ENCODE measurements at places on chromosomes 11 and 22.

- no peak for DNase-seq
Measured at GRCh38 chr22:20437613-20438426, at the start of gene SCARF2. SCARF2 (minus strand) TSS chr22:20437825; CDS start chr22:20437754, 71 bp downstream.

DNA sequence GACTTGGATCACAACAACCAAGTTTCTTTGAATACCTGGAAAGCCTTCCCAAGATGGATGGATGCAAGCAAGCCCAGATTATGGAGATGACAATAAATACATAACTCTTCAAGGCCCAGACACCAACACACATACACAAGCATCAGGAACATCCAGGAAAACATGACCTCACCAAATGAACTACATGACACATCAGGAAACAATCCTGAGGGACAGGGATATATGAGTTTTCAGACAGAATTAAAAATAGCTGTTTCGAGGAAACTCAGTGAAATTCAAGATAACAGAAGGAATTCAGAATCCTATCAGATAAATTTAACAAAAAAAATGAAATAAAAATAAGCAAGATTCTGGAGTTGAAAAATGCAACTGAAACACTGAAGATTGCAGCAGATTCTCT, 659.4 kb downstream of the METTL15 start:
- DNase-seq: no peak

DNA sequence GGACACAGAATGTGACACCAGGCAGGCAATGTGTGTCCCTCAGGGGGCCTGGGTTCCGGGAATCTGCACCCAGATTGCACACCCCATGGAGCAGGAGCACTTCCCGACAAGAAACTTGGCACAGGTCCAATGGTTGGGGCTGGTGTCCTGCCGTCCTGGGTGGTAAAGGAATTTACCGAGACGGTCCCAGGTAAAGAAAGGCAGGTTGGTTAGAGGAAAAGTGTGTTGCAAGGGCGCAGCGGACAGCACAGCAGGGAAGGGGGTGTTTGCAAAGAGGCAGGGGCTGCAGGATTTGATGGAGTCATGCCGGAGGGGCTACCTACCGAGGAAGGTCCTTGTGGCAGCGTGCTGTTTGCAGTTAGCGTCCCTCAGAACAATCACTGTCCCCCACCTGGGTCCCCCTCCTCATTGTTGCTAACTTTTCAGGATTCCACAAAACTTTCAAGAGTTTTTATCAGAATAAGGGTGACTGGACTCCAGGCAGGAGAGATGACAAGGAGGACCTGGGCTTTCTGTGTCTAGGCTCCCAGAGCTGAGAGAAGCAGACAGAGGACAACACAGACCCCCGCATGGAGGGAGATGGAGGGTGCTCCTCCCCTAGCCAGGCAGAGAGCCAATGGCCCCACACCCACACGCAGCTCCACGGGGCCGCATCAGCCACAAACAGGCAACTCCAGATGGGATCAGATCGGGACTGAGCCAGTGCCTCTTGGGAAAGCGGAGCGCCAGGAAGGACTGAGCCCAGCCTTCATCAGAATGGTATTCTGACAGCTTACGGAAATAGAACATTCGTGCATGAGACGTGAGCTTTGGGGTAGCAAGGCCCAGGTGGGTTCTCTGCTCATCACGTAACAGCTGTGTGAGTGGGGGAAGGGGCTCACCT, 1423.9 kb downstream of the BRD1 start:
- no peak for DNase-seq

DNA sequence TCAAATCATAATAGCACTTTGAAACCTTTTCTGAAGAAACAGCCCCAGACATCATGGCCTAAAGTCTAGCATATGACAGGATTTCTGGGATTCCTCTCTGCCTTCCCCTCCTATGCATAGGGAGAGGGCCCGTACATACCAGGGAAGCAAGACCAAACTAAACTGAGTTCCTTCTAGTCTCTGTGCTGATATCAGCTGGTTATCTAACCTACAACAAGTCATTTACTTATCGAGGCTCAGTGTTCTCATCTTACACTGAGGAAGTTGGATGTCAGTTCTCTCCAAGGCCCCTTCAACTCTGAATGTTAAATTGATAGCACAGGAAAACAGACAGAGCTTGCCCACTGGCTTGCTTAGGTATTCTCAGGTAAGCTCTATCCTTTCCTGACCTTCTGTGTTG, 17.0 kb upstream of the GRIK4 start:
- no peak for DNase-seq

GRCh38 chr11:75246671-75247350, 6.2 kb downstream of the TPBGL start:
- no peak for DNase-seq

GRCh38 chr11:795634-796564, 2.2 kb downstream of the SLC25A22 start:
- peak; percentile 80 for DNase-seq

DNA sequence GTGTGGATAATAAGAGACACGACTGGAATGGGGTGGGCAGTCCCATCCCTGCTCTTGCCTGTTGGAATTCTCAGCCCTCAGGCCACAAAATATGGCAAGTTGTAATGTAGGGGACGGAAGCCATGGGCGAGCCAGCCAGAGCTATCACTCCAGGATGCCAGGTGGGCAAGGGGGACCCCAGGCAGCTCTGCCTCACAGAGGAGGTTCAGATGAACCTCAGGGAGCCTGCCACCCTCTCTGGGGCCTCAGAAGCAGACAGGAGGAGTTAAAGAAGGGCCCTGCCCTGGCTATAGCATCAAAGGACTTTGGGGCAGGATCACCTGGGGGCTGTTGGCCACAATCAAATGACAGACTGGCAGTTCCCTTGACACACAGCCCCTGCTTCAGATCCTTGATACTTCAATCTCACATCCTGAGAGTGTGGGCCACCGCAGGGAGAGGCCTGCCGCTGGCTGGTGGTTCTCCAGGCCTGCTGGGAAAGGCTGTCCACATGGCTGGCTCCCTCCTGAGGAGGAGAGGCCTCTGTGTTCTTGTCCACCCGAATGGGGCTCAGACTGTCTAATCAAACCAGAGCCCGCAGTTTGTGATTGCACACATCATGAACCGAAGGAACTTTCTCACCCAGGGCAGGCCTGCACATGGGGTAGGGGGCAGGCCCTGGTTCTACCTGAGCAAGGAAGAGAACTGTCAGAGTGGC, 31.4 kb downstream of the IGLL1 start:
- no peak for DNase-seq

DNA sequence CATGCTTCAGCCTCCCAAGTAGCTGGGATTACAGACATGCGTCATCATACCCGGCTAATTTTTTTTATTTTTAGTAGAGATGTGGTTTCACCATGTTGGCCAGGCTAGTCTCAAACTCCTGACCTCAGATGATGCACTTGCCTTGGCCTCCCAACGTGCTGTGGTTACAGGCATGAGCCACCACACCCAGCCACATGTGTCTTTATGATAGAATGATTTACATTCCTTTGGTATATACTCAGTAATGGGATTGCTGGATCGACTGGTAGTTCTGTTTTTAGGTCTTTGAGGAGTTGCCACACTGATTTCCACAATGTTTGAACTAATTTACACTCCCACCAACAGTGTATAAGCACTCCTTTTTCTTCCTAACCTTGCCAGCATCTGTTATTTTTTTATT, 276.2 kb downstream of the METTL15 start:
- DNase-seq: no peak

DNA sequence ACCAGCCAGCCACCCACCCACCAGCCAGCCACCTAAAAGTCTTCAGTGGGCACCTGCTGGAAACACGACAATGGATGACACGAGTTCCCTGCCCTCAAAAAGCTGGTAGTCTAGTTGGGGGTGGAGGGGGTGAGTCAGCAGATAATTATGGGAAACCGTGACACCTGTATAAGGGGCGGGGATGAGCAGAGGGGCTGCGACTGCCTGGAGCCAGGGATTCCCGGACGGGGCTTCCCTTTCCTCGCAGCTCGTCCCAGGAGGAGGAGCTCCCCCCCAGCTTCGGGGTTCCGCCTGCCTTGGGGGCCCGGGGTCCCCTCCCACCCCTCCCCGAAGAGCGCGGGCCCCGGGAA, 2.3 kb upstream of the RTN4RL2 start:
- no peak for DNase-seq

GRCh38 chr11:109405671-109406070, 16.3 kb upstream of the C11orf87 start:
- no peak for DNase-seq

DNA sequence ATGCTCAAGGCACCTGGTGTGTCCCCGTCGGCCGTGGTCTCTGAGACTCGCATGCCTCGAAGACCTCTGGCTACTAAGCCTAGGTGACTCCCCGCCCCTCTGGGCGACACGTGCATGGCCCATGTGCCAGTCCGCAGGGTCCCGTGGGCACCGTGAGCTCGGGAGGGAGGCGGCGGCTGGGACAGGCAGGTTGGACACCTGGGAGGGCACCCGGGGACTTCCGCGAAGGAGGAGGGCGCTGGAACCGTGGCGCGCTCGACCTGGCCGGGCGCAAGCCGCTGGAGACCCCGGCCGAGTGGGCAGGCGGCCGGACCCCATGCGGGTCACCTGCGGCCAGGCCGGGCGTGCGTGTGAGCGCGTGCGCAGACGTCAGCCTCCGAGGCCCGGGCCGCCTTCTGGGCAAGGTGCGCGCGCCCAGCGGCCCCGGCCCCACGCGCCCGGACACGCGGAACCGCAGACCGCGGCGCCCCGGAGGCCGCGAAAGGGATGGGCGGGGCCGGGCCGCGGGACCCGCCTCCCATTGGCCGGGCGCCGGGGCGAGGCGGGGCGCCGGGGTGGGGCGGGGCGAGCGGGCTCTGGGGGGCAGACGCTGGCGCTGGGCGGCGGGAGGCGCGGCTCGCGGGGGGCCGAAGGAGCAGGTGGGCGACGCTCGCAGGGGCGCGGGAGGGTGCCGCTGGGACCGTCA, 579 bp upstream of the RASD2 start:
- peak; percentile 75 for DNase-seq

DNA sequence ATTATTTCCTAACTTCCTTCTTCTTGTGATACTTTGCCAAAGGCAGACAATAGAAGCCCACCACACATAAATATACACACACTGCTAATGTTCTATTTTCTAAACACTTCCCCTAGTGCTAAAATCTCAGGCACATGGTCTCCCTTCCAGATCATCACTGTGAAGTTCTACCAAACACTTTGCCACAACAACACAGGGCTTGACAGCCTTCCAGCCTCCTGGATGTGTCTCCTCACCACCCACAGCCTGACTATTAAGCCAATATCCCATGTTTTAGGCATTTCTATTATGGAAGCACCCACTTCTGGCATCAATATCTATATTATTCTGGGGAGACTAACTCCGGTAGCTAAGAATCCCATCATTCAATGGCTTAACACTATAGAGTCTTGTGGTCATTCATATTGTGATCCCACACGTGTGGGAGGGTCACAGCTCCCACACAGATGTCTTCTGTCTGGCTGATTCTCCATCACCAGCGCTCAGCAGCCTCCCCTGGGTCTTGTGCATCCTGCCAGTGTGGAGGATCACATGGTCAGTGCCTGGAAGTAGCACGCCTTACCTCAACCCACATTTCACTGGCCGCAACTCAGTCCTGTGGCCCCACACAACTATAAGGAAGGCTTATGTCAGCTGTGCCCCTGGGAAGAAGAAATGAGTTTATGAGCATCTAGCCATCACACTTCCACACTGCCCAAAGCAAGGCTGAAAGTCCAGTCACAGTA, 29.0 kb downstream of the SPATA19 start:
- no peak for DNase-seq

GRCh38 chr11:75627906-75628668, 40.8 kb downstream of the MAP6 start:
- DNase-seq: no peak

- DNase-seq: no peak
Measured at GRCh38 chr11:27420722-27421572, 51.6 kb downstream of the LGR4 start.

DNA sequence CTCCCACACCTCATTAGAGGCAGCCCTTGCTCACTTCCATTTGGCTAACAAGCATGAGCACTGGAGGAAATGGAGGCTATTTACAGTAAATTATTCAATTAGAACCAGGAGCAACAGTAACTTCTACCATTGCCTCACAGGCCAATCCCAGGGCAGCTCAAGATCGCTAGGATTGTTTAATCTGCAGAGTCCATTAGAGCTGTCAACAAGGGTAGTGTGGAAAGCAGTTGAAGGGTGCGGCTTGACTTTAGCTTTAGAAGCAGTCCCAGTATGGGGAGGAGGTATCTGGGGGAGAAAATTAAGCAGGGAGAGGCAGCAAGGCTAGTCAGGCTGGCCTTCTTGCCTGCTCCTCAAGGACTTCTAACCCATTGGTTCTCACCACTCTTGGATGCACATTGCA, 38.3 kb upstream of the CYP2R1 start:
- no peak for DNase-seq

- DNase-seq: no peak
Measured at GRCh38 chr11:96037405-96037949, 113.6 kb upstream of the MTMR2 start.

DNA sequence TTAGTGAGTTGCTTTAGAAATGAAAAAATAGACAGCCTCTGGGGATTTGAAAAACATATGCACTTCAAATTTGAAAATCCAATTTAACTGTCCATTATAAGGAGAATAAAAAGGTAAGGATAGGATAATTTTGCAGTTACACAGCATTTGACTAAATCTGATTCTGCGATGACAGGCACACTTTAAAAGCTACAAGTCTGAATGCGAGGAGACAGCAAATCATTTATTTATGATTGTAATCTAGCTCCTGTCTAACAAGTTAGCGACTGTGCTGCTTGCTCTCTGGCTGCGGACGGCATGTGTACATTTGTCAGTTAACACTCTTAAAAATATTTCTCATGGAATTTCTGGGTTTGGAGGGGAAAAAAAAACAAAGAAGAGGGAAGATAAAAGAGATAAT, 514.8 kb downstream of the MN1 start:
- no peak for DNase-seq

- no peak for DNase-seq
Measured at GRCh38 chr11:45482331-45482730, 183.1 kb downstream of the CHST1 start.

DNA sequence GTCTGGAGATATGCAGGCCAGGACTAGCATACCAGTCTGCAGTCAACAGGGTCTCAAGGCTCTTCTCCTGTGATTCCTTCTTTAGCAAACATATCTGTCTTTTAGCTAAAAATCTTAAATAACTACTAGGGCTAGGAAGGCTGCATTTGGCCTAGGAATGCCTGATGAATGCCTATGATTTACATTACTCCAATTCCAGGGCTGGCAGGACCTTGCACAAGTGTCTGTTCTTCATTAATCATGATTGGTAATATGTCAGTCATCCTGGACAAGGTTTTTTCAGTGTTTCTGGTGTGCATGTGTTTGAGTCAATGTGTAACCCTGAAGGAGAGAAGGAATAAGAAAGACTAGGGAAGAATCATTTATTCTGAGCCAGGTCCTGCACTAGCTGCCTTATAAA, 280.5 kb upstream of the NARS2 start:
- DNase-seq: no peak

- DNase-seq: no peak
Measured at GRCh38 chr22:24592058-24592850, 619 bp downstream of the LRRC75B start.

Data from stimulated activated CD4-positive, alpha-beta T cell treated with anti-CD3 and anti-CD28 coated beads, Interleukin-4, amount 100 ng/mL, for 1 hour (primary cell).